ENCODE measurements at places on chromosomes 1 and 21. TPM values are rescaled to one million over a fixed set of nuclear protein-coding genes. Genes with fewer than 3 reads are reported as not detected.

DNA sequence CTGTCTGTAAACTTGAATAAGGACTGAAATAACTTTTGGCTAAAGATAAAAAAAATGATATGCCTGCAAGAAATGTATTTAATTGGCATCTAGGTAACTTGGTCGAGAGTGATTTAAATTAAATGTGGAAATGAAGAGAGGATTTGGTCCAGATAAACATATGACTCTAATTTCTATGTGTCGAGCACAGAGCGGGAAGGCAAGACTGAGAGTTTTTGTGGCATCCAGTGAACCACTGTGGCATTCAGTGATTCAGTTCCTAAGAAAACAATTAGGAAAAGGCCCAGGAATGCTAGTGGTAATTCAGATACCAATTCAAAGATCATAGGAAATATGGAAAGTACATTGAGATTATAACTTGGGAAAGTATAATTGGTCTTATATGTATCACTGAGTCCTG is 39.6 kb downstream of the PDE4B start:
- no peak for DNase-seq

DNA sequence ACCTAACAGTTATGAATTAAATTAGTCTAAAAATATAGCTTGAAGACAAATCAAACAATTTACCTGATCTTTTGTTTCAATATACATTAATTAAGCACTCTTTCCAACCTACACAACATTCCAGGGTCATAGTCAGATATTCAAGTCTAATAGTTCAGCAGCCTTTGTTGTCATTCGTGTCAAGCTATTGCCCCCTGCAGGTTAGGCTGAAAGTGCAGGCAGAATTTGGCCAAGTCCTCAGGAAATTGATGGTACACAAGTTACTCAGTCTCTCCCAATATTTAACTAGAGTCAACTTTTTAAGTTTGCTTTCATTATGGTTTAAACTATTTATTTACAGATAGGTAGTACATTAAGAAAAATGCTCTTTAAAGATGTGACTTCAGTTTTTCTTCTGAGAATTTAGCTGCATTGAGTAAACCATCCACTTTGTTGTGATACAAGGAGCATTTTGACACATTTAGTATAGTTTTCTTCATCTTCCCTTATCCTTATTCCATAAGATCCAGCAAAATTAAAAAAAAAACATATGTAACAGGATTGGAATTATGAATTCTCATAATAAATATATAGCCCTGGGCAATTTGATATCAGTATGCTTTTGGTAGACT is 130.3 kb upstream of the DPYD start:
- DNase-seq: peak; percentile 86

DNA sequence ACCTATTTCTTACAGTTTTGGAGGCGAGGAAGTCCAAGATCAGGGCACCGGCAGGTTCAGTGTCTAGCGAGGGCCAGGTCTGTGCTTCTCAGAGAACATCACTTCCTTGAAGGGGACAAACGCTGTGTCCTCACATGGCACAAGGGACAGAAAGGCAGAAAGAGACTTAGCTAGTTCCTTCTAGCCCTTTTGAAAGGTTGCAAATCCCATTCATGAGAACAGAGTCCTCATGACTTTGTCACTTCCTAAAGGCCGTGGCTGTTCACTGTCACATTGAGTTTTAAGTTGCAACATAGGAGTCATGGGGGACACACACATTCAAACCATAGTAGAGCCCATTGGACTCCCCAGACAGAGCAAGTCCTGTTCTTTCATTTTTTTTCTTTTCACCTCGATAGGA is 27.4 kb downstream of the PER3 start:
- no peak for DNase-seq

- DNase-seq: no peak
These were observed 333.7 kb downstream of the PCP4 start for GRCh38 chr21:40200946-40201345.

GRCh38 chr1:7084232-7084894 is 299.1 kb downstream of the CAMTA1 start:
- no peak for DNase-seq

DNA sequence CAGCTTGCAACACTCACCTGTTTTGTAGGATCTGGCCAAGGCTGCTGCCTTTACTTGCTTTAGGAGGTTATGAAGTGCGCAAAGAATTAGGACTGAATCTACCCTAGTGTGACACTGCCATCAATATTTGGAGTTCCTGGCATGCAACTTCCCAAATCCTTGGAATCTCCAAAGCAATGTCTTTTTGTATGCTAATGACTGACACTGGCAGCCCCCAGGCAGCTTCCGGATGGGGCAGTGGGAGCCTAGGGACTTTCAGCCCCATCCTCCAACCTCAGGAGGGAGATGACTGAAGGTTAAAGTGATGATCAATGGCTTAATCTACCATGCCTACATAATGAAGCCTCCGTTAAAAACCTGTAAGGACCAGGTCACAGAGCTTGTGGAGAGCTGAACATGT is 5.5 kb downstream of the RCC2 start:
- DNase-seq: no peak

DNA sequence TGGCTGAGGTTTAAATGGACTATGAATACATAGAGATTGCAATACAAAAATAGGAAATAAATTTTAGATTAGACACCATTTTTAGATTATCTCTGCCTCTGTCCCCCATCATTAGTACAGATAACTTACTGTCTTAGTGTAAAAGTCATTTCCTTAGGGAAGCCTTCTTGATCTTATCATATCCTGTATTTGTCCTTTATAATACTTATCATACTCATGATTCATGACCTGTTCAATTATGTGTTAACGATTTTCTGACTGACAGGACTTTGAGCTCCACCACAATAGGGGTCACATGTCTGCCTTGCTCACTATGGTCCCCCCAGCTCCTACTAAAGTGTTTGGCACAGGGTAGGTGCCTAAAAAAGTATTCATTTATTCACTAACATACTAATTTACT is 14.6 kb downstream of the TEX38 start:
- DNase-seq: no peak

- no peak for DNase-seq
These were observed 13.5 kb upstream of the LORICRIN start for GRCh38 chr1:153246018-153246417.

DNA sequence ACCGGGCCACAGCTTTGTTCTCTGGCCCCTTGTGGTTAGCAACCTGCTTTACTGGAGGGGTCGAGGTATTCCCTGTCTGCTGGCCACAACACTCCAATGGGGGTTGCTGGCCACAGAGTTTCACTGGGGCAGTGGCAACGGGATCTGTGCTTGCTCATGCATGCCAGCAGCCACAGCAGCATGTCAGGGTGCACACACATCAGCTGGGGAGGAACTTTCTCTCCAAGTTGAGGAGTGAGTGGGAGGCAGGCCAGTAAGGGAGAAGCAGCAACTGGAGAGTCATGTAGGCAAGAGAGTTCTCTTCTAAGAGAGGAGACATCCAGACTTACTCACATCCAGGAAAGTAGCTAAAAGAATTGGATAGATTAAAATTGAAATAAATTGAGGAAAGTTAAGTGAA is 38.0 kb downstream of the SAMD13 start:
- no peak for DNase-seq

PROK1 gene
- total RNA-seq: not detected
